NCI-H748 treated with DMSO at 0.1 percent for 48 hours (cell line): ENCODE measurements at places on chromosomes 4 and X.

DNA sequence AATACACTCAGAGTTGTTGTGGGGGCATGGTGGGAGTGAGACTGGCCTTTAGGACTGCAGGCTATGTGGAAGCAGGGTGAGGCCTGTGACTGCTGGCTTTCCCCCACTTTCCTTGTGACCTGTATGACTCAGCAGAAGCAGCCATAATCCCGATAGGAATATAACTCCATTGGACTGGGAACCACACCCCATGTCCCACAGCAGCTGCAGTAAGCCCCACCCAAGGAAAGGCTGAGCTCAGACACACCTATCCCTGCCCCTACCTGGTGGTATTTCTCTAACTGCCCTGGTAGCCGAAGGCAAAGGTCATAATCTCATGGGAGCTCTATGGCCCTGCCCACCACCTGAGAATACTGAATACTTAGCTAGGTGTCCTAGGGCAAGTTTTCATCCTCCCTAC lies 169.3 kb downstream of the GC start:
- no peak for DNase-seq

GRCh38 chr4:19030048-19030447 lies 1008.5 kb upstream of the LCORL start:
- DNase-seq, result no peak

- DNase-seq, result no peak
Measured at GRCh38 chr4:137881641-137882040, 349.3 kb upstream of the PCDH18 start.

- DNase-seq, result no peak
Measured at GRCh38 chr4:128284317-128284716, 3.3 kb downstream of the PGRMC2 start.

DNA sequence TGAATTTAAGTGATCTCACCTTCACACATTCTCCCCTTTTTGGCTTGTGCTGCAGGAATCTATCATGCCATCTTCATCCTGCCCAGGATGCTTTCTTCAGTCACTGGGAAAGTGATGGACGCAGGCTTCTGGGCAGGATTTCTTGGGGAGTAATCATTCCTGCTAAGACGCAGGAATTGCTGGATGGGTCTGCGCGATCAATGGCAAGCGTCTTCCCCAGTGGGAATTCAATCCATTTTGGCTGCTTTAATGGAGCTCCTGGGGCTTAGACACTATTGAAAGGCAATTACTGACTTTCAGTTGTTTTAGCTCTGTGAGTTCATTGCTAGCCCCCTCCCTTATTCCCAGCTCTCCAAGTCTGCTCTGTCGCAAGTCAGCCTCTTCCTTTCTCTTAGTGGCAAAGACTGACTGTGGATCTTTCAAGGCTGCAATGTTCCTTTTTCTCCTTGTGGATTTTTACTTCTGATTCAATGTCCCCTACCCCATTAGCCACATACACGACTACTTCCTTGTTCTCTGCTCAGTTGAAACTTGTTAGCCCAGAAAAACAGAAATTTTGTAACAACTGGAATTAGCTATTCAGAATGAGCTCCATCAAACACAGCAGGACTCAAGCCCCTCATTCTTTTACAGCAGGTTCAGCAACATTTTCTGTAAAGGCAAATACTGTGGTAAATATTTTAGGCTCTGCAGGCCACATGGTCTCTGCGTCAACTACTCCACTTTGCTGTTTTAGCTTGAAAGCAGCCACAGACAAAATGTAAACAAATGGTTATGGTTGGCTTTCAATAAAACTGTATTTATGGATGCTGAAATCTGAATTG lies 154.9 kb downstream of the ASB9 start:
- DNase-seq, result no peak

DNA sequence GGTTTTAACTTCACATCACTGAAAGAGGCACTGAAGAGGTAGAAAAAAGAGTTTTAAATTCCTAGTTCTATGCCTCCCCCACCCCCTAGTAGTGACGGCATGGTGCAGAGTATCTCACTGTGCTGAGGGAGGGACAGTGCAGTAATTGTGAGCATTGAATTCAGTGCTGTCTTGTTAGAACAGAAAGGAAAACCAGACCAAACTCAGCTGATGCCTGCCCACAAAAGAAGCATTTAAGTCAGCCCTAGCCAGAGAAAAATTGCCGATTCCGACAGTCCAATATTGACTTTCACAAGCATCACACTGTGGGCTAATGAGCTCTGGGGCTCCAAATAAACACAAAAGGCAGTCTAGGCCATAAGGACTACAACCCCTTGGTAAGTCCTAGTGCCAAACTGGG lies 417.7 kb downstream of the AR start:
- DNase-seq, result no peak

DNA sequence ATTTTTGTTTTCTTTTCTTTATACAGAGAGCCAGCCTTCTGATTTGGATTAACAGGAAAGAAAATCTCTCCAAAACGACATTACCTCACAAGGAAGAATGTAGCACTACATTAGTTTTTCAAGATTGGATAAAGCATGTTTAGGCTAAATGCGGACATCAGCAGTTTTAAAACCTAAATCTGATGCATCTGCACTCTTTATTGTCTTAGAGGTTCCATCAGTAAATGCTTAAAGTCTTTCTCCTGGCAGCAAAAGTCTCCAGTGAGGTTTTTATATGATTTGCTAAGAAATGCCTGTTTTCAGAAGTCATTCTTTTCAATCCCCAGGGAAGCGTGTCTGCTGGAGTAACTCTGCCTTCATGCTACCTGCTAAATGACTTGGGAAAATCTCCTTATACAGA lies 912.9 kb upstream of the INTU start:
- DNase-seq, result no peak

DNA sequence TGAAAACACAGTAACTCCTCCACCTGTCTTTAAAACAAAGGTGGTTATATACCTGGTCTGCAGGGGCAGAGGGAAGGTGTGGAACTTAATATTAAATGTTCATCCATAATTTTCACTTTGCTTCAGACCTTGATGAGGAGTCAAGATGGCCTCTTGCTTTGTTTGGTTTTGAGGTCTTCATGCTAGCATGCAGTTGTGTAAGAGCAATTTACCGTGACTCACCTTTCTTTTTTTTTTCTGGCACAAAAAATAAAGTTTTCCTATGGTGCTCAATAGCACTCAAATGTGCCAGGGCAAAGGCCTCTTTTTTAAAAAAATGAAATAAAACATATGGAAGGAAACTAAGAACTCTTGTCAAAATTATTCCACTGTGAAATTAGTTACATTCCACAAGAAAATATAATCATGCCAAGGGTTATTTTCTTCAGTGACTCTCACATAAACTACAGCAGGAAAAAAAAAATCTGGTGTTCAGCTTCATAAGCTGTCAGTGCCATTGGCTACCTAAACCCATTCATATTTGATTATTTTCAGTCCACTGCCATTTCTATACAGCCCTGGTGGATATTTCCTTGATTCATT lies 128.2 kb downstream of the SLC7A11 start:
- no peak for DNase-seq

GRCh38 chr4:41475402-41475801 lies 62.6 kb upstream of the LIMCH1 start:
- no peak for DNase-seq

GRCh38 chr4:36532670-36533379 lies 251.4 kb downstream of the DTHD1 start:
- DNase-seq, result no peak

- no peak for DNase-seq
Measured at GRCh38 chr4:87365348-87365747, 25.6 kb downstream of the HSD17B11 start.

- DNase-seq, result no peak
Measured at GRCh38 chr4:142500966-142501365, 345.1 kb downstream of the INPP4B start.

DNA sequence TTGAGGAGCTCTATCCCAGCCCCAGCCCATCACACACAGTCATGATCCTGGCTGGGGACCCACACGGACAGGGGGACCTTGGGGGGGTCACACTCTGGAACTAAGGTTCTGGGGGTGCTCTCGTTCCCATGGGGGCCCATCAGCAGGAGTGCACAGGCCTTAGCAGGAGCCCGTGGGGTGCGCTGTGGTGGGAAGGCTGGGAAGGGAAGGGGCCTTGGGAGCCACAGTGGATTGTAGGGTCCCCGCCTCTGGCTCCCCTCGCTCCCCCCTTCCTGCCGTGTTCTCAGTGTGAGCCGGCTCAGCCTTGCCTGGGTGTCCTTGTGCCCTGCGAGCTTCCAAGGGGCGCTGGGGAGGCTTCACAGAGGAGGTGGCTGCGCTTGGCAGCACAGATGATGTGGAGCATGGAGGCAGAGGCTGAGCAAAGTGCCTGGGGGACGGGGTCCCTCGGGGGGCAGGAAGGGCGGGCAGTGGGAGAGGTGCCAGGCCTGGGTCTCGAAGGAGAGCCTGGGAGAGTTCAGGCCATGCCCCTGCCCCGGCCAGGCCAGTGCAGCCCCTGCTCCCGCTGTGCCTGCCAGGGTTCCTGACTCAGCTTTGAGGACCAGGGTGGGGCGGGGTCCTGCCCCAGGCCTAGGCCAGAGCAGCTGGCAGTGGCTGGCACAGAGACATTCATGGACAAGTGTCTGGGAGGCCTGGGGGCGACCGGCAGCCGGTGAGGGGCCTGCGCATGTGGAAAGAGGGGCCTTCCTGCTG lies 5.5 kb upstream of the HGFAC start:
- no peak for DNase-seq

DNA sequence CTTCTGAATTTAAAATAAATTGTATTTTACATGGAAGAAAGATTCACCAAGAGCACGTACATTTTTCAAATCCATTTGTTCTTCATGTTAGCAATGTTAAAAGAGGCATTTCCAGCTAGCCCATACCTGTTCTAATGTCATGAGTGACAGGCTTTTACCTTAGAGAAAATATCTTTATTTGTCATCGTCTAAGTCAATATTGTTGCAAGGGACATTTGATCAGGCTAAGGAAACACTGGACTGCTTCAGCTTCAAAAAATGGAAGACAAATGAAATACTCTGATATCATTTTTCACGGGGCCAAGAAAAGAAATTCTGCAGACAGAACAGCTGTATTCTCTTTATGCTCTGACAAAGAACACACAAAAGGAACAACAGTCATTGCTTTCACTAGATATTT lies 207.7 kb downstream of the RCHY1 start:
- DNase-seq, result no peak

DNA sequence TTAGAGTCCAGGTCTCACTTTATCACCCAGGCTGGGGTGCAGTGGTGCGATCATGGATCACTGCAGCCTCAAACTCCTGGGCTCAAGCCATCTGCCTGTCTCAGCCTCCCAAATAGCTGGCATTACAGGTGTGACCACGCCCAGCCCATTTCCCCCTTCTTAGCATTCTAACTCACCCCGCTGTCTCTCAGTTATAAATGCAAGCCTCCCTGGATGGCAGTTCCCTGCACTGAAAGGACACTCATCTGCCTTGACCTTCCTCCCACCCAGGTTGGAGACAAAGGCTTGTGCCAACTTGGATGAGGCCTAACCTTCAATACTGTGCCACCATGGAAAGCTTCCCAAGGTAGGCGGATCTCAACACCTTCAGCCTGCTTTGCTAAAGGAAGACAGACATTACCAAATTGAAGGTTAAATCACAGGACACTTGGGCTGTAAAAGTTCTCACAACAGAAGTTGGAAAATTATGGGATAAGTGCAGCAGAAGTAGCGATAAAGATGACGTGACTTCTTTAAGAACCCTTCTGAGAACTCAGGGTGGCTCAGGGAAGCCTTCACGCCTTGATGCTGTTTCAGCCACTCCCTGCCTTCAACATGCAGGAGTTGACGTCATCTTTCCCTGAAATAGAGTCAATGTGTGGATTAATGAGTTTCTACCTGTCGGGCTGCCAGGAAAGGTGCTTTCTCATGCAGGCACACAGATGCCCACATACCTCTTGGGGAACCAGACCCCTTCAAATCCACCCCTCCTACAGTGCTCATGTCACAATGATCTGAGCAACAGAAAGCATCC lies 10.6 kb upstream of the GPM6B start:
- no peak for DNase-seq

DNA sequence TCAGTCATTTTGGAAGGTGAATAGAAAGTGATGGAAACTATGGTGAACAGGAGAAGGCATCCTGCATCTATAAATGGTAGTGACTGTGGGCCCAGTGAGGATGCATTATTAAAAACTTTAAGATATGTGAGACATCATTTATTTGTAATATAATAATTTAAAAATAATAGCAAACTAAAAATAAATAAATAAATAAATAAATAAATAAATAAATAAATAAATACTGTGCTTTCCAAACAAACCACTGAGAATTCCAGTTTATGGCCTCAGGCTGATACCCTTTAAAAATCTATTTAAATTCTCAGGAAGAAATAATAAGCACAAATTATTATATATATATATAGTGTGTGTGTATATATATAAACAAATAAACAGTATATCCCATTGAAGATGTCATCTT lies 248.0 kb upstream of the DCAF8L1 start:
- DNase-seq, result no peak

- no peak for DNase-seq
Measured at GRCh38 chrX:105821471-105822121, 743 bp upstream of the NRK start.

GRCh38 chr4:53748328-53748772 lies 157.1 kb upstream of the LNX1 start:
- no peak for DNase-seq

DNA sequence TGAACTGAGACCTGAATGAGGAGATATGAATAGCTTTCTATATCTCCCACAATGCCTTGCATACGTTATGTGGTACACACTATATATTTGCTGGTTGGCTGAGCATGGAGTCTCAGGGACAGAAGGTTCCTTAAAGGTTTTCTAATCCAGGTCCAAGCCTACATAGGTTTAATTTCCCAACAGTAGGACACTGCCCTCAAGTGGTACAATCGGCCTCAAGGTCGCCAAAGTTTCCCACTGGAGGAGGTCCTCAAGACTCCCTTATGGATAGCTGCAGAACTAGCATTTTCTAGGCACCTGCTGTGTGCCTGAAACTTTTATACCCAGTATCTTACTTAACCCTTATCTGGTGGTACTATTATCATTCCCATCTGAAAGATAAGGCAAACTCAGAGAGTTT lies 21.0 kb upstream of the EFNB1 start:
- DNase-seq, result no peak

- DNase-seq, result no peak
Measured at GRCh38 chrX:56762220-56762619, 33.2 kb downstream of the NBDY start.

GRCh38 chrX:154082396-154083125 lies 15.0 kb downstream of the MECP2 start:
- DNase-seq, result no peak

GRCh38 chrX:133273180-133273579 lies 55.0 kb upstream of the TFDP3 start:
- DNase-seq, result no peak
